ENCODE measurements at places on chromosomes 16 and 17. TPM values are rescaled to one million over a fixed set of nuclear protein-coding genes. Genes with fewer than 3 reads are reported as not detected.

DNA sequence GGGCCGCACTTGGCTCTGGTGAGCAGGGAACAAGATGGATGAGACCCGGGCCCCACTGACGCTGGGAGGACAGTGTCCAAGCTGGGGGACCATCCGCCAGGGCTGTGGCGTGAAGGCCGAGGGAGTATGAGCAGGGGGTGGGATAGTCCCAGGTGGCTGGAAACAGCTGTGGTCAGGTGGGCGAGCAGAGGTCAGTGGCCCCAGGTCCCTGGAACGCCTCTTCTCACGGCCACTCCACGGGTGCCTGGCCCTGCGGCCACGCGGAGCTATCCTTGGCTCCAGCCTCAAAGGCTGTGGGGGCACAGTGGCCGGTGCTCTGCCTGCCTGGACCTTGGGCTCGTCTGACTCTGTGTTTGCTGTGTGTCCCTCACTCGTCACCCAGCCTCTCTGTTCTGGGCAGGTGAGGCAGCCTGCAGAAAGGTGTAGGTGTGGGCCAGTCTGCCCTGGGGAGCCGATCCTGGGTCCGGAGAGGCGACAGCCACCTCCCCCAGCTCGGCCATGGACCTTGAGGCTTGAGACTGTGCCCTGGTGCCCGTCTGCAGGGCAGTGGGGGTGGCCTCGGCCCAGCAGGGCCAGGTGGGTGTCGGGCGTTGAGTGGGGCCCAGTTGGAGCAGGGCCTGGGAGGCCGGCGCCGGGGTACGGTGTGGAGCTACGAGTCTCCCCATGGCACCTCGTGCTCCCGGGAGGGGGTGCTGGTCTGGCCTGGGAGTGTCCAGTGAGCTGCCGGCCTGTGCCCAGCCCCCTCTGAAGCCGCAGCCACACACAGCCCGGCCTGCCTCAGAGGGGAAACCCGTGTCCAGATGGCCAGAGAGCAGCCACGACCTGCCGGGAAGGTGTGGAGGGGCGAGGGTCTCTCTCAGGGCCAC is 10.0 kb downstream of the CACNA1H start:
- H3K27ac ChIP-seq, result no peak overlapping the region
- DNase-seq, result no peak
- H3K27me3 ChIP-seq, result no peaks in the 10 kb centered on the region
- no peak overlapping the region for H3K4me3 ChIP-seq
- H3K4me1 ChIP-seq, result no peaks in the 10 kb centered on the region

GRCh38 chr16:27270349-27270748 is 1.8 kb upstream of the NSMCE1 start:
- H3K27me3 ChIP-seq, result no peaks in the 10 kb centered on the region
- H3K27ac ChIP-seq, result no peak overlapping the region
- no peaks in the 10 kb centered on the region for H3K4me1 ChIP-seq
- no peak for DNase-seq
- no peak overlapping the region for H3K4me3 ChIP-seq

- H3K36me3 ChIP-seq, result no peaks in the 10 kb centered on the region
- H3K4me3 ChIP-seq, result no peak overlapping the region
- H3K27ac ChIP-seq, result no peak overlapping the region
- peak; percentile 80 for DNase-seq
Measured at GRCh38 chr17:8991514-8992285, 26.2 kb upstream of the PIK3R5 start.

- no peaks in the 10 kb centered on the region for H3K36me3 ChIP-seq
- H3K27me3 ChIP-seq, result no peaks in the 10 kb centered on the region
- peaks cover 4% of the 10 kb centered on the region for H3K4me1 ChIP-seq
- peak; percentile 81 for DNase-seq
- no peak within 1 kb of the TSS for H3K27ac ChIP-seq
Measured at GRCh38 chr17:16353317-16354174, at the start of gene CENPV. CENPV (minus strand) TSS chr17:16353469; CDS start chr17:16353436, 33 bp downstream.

GRCh38 chr16:50611332-50611934 is 63.2 kb downstream of the NKD1 start:
- no peaks in the 10 kb centered on the region for H3K27me3 ChIP-seq
- H3K36me3 ChIP-seq, result no peaks in the 10 kb centered on the region
- H3K27ac ChIP-seq, result no peak overlapping the region
- no peak for DNase-seq
- no peak overlapping the region for H3K4me3 ChIP-seq
- no peaks in the 10 kb centered on the region for H3K4me1 ChIP-seq

GRCh38 chr16:13503960-13504635 is 415.9 kb upstream of the ERCC4 start:
- H3K27me3 ChIP-seq, result no peaks in the 10 kb centered on the region
- no peaks in the 10 kb centered on the region for H3K36me3 ChIP-seq
- no peak overlapping the region for H3K4me3 ChIP-seq
- no peak for DNase-seq
- no peak overlapping the region for H3K27ac ChIP-seq

GRCh38 chr17:73541111-73541510 is 103.1 kb downstream of the SDK2 start:
- H3K4me3 ChIP-seq, result no peak overlapping the region
- H3K36me3 ChIP-seq, result no peaks in the 10 kb centered on the region
- H3K27me3 ChIP-seq, result no peaks in the 10 kb centered on the region
- H3K27ac ChIP-seq, result no peak overlapping the region
- H3K4me1 ChIP-seq, result no peaks in the 10 kb centered on the region

- no peaks in the 10 kb centered on the region for H3K36me3 ChIP-seq
- H3K27me3 ChIP-seq, result no peaks in the 10 kb centered on the region
- H3K4me3 ChIP-seq, result no peak overlapping the region
- no peak overlapping the region for H3K27ac ChIP-seq
- no peaks in the 10 kb centered on the region for H3K4me1 ChIP-seq
Measured at GRCh38 chr17:3529817-3530741, 27.5 kb downstream of the TRPV3 start.

GRCh38 chr16:3022684-3023414 is 893 bp downstream of the HCFC1R1 start:
- DNase-seq, result peak; percentile 84
- H3K4me3 ChIP-seq, result peak overlapping the region; percentile 54
- H3K4me1 ChIP-seq, result no peaks in the 10 kb centered on the region
- peaks cover 1% of the 10 kb centered on the region for H3K36me3 ChIP-seq
- no peaks in the 10 kb centered on the region for H3K27me3 ChIP-seq
- peak overlapping the region; percentile 98 for H3K27ac ChIP-seq

GRCh38 chr17:20202141-20202621 is 193.0 kb downstream of the SPECC1 start:
- no peak overlapping the region for H3K27ac ChIP-seq
- no peaks in the 10 kb centered on the region for H3K27me3 ChIP-seq
- no peak overlapping the region for H3K4me3 ChIP-seq
- peaks cover 9% of the 10 kb centered on the region for H3K4me1 ChIP-seq
- no peak for DNase-seq

- no peak overlapping the region for H3K27ac ChIP-seq
- no peaks in the 10 kb centered on the region for H3K27me3 ChIP-seq
- H3K36me3 ChIP-seq, result no peaks in the 10 kb centered on the region
- no peaks in the 10 kb centered on the region for H3K4me1 ChIP-seq
- no peak overlapping the region for H3K4me3 ChIP-seq
Measured at GRCh38 chr17:8004899-8005298, 2.5 kb downstream of the GUCY2D start.

DNA sequence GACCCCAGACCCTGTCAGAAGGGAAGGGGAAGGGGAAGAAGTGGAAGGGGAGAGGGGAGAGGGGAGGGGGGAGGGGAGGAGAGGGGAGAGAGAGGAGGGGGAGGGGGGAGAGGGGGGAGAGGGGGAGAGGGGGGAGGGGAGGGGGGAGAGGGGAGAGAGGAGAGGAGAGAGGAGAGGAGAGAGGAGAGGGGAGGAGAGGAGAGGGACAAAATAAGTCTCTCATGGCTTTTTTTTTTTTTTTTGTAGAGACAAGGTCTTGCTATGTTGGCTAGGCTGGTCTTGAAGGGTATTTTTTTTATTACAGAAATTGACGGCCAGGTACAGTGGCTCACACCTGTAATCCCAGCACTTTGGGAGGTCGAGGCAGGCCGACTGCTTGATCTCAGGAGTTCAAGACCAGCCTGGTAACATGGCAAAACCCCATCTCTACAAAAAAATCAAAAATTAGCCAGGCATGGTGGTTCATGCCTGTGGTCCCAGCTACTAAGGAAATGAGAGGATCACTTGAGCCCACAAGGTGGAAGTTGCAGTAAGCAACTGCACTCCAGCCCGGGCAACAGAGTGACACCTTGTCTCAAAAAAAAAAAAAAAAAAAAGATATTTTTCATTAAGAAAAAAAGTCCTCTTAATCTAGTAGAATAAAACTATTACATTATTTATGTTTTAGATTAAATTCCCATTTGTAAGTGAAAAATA is 19.2 kb downstream of the AMFR start:
- no peaks in the 10 kb centered on the region for H3K4me1 ChIP-seq
- no peaks in the 10 kb centered on the region for H3K27me3 ChIP-seq
- H3K36me3 ChIP-seq, result peaks cover 18% of the 10 kb centered on the region
- no peak overlapping the region for H3K4me3 ChIP-seq
- no peak overlapping the region for H3K27ac ChIP-seq
- no peak for DNase-seq

- H3K27me3 ChIP-seq, result no peaks in the 10 kb centered on the region
- no peak overlapping the region for H3K4me3 ChIP-seq
- H3K36me3 ChIP-seq, result no peaks in the 10 kb centered on the region
- H3K4me1 ChIP-seq, result no peaks in the 10 kb centered on the region
- peak overlapping the region; percentile 18 for H3K27ac ChIP-seq
Measured at GRCh38 chr16:70725024-70725911, 39.4 kb upstream of the MTSS2 start.

GRCh38 chr16:17369421-17370222 is 101.1 kb downstream of the XYLT1 start:
- no peaks in the 10 kb centered on the region for H3K4me1 ChIP-seq
- H3K27ac ChIP-seq, result no peak overlapping the region
- no peaks in the 10 kb centered on the region for H3K27me3 ChIP-seq
- DNase-seq, result no peak
- H3K36me3 ChIP-seq, result no peaks in the 10 kb centered on the region

GRCh38 chr17:81682565-81683207 is 911 bp downstream of the ARL16 start:
- no peak overlapping the region for H3K27ac ChIP-seq
- no peaks in the 10 kb centered on the region for H3K27me3 ChIP-seq
- no peaks in the 10 kb centered on the region for H3K4me1 ChIP-seq
- H3K36me3 ChIP-seq, result no peaks in the 10 kb centered on the region
- DNase-seq, result no peak
- H3K4me3 ChIP-seq, result peak overlapping the region; percentile 67

GRCh38 chr17:32771396-32771795 is 105.5 kb downstream of the MYO1D start:
- no peaks in the 10 kb centered on the region for H3K4me1 ChIP-seq
- no peaks in the 10 kb centered on the region for H3K27me3 ChIP-seq
- peaks cover 4% of the 10 kb centered on the region for H3K36me3 ChIP-seq
- H3K27ac ChIP-seq, result no peak overlapping the region
- H3K4me3 ChIP-seq, result no peak overlapping the region

DNA sequence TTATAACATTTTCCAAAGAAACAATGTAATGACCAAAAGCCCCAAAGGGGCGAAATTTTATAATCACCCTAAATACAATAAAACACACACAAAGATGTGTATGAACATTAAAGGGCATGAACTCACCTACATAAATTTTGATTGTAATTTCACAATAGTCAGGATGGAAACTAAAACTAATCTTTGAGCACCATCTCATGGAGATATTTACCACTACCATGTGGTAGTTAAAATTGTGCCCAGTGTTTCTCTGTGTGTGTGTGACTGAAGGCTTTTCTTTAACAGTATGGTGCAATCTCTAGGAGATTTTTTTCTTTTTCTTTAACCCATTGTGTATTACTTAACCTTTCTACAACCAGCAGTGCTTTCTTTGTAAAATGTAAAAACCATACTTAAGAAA is 19.7 kb upstream of the MEIOC start:
- H3K27ac ChIP-seq, result no peak overlapping the region
- no peak for DNase-seq
- H3K4me1 ChIP-seq, result no peaks in the 10 kb centered on the region
- no peaks in the 10 kb centered on the region for H3K36me3 ChIP-seq

GRCh38 chr16:86854058-86854621 is 275.8 kb downstream of the FOXL1 start:
- H3K27me3 ChIP-seq, result no peaks in the 10 kb centered on the region
- no peaks in the 10 kb centered on the region for H3K36me3 ChIP-seq
- H3K27ac ChIP-seq, result no peak overlapping the region
- DNase-seq, result no peak
- no peaks in the 10 kb centered on the region for H3K4me1 ChIP-seq
- no peak overlapping the region for H3K4me3 ChIP-seq

- H3K4me3 ChIP-seq, result no peak overlapping the region
- no peaks in the 10 kb centered on the region for H3K4me1 ChIP-seq
- H3K27me3 ChIP-seq, result no peaks in the 10 kb centered on the region
- H3K27ac ChIP-seq, result no peak overlapping the region
Measured at GRCh38 chr17:17711641-17712162, 30.4 kb downstream of the RAI1 start.

- no peaks in the 10 kb centered on the region for H3K36me3 ChIP-seq
- no peak for DNase-seq
- no peaks in the 10 kb centered on the region for H3K4me1 ChIP-seq
- H3K27ac ChIP-seq, result no peak overlapping the region
- no peak overlapping the region for H3K4me3 ChIP-seq
Measured at GRCh38 chr17:45227101-45227925, 5.6 kb downstream of the FMNL1 start.

MT1X gene
- total RNA-seq, result 62.0 TPM

SLC13A5 gene
- total RNA-seq, result 0.36 TPM

RCVRN gene
- 1.0 TPM for total RNA-seq

EARS2 gene
- total RNA-seq, result 10.8 TPM

AKAP1 gene
- 68.9 TPM for total RNA-seq

AANAT gene
- not detected for total RNA-seq

CLEC18A gene
- 3.0 TPM for total RNA-seq

IL32 gene
- total RNA-seq, result 71.6 TPM

ATPAF2 gene
- 16.3 TPM for total RNA-seq

NOL11 gene
- total RNA-seq, result 32.0 TPM

SCN4A gene
- total RNA-seq, result 3.2 TPM

AOC2 gene
- 2.6 TPM for total RNA-seq

GRAP gene
- total RNA-seq, result 6.3 TPM

ABHD15 gene
- 6.2 TPM for total RNA-seq
